AG04449 (cell line): ENCODE measurements at places on chromosomes 3 and 15.

DNA sequence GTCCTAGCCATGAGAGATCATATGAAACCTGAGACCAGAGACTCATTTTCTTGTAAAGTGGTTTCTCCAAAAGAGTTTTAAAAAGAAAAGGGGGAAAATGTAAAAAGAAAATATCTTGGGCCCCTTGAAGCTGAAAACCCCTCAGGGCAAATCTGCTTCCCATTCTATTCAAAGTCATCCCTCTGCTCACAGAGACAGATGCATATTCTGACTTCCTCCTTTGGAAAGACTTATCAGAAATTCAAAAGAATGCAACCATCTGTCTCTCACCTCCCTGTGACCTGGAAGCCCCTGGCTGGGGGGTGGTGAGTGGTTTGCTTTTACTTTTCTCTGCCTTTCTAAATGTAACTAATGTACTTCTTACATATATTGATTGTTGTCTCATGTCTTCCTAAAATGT is 1154.8 kb downstream of the NSUN3 start:
- DNase-seq, result no peak

- DNase-seq, result no peak
Observed at GRCh38 chr3:168620854-168621253, 525.1 kb upstream of the GOLIM4 start.

DNA sequence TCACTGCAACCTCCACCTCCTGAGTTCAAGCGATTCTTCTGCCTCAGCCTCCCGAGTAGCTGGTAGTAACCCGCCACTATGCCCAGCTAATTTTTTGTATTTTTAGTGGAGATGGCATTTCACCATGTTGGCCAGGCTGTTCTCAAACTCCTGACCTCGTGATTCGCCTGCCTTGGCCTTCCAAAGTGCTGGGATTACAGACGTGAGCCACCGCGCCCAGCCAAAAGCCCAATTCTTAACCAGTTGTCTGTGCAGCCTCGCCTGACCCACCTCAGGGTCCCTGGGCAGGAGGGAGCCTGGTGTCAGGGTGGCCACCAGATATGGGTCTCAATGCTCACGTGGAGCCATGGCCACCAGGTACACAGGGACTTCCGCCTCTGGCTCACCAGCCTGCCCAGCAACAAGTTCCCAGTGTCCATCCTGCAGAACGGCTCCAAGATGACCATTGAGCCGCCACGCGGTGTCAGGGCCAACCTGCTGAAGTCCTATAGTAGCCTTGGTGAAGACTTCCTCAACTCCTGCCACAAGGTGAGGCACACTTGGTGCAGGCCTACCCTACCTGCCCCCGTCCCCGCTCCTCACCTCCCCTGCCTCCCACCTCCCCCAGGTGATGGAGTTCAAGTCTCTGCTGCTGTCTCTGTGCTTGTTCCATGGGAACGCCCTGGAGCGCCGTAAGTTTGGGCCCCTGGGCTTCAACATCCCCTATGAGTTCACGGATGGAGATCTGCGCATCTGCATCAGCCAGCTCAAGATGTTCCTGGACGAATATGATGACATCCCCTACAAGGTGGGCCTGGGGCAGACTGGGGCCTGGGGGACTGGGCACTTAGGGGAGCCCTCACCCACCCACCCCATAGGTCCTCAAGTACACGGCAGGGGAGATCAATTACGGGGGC is 48.6 kb downstream of the SEMA3G start:
- no peak for DNase-seq

- no peak for DNase-seq
Observed at GRCh38 chr3:169774186-169774585, 990 bp downstream of the MYNN start.

GRCh38 chr3:24828551-24828950 is 333.9 kb upstream of the THRB start:
- DNase-seq, result no peak

DNA sequence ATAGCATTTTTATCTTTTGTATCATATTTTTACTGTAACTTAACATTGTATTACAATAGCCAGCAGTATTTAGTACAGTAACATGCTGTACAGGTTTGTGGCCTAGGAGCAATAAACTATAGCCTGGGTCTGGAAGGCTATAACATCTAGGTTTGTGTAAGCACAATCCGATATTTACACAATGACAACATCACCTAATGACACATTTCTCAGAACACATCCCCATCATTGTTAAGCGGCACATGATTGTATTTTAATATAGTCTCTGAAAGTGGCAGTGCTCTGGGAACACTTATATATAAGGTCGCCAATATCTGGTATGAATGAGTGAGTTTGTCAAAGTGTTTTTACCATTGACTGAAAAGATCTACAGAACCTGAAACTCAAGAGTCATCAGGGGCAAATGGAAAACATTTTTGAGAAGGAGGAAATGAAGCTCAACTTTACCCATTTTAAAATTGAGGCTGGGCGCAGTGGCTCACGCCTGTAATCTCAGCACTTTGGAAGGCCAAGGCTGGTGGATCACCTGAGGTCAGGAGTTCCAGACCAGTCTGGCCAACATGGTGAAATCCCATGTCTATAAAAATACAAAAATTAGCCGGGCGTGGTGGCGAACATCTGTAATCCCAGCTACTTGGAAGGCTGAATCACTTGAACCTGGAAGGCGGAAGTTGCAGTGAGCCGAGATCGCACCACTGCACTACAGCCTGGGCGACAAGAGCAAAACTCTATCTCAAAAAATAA is 38.8 kb upstream of the TNFSF10 start:
- no peak for DNase-seq

DNA sequence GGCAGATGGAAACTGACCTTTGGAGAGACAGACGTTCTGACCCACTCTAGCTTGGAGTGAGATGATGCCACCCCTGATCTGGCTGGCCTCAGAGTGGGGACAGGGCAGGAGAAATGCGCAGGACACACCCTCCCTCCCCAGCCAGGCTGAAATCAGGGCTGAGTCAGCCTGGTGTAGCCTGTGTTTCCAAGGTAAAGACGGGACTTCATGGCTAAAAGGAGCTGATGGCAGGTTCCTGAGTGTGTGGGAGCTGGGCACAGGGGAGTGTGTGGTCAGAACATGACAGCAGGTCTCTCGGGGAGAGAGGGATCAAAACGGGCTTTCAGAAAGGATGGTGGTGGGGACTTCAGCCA is 14.6 kb upstream of the POLG start:
- no peak for DNase-seq

DNA sequence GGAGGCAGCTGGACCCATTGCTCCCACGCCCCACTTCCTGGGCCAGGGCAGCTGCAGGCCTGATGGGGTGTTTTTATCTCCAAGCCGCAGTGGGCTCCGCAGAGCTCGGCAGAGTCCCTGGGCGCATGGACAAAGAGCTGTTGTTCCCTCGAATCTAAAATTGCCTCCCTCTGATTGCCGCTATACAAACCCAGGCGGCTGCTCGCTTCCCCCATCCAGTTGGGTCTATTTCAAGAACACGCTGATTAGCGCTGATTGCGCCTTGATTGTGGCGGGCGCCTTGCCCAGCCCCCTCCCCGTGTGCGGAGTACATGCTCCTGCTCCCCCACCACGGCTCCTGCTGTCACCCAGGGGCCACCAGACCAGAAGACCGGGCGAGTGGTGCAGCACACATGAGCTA is 43.4 kb upstream of the SLC6A1 start:
- no peak for DNase-seq

GRCh38 chr15:85778107-85778776 is 16.5 kb downstream of the KLHL25 start:
- no peak for DNase-seq

DNA sequence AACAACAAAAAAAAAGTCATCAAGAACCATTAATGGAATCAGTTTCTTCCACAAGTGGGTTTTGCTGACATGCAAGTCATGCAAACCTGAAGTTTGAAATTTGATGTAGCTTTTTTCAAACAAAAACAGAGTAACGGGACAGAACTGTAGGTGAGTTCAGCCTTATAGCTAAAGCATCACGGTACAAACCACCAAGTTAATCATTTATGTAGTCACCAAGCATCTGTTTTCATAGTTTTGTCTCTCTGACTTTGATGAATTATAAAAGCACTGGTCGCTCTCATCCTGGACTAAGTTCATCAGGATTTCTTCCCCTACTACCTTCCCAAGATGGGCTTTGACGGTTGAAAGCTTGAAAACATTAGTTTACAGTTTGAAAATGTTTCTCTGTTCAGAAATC is 117.0 kb upstream of the SAMMSON start:
- no peak for DNase-seq

DNA sequence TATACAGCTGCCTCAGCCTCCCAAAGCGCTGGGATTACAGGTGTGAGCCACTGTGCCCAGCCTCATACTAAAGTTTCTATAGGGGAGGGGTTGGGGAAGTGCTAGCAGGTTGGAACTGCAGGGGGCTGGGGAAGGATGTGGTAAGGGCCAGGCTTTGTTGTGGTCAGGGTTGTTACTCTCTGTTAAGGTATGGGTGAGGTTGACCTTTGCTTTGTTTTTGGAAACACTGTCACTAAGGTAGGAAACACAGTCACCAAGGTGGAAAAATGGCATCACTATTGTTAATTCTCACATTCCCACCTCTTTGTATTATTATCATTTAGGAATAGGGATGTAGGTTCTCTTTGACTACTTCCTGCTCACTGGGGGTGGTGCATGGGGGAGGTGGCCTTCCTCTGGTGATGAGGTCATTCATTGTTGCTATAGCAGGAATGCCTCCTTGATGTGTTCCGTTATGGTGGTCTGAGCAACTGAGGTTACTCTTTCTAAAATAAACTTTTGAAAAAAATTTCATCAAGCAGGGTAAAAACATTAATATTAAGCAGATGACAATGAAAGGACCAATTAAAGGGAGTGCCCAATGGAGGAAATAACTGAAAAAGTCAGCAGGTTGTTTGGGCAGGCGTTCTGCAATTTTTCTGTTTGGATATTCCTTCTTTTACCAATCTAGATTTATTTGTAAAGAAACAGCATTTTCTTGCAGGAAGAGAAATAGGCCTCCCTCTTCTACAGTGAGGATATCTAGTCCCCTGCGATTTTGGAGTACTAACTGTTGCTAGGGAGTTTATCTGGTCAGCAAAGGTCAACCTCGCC is 150.5 kb downstream of the WDR76 start:
- no peak for DNase-seq

- no peak for DNase-seq
Observed at GRCh38 chr3:187323091-187323490, 31.6 kb upstream of the MASP1 start.
